SJCRH30 (cell line): ENCODE measurements at places on chromosomes 7 and 10. TPM values are rescaled to one million over a fixed set of nuclear protein-coding genes. Genes with fewer than 3 reads are reported as not detected.
A peak's percentile ranks its signal among the peaks of the same experiment; 100 is the strongest.

DNA sequence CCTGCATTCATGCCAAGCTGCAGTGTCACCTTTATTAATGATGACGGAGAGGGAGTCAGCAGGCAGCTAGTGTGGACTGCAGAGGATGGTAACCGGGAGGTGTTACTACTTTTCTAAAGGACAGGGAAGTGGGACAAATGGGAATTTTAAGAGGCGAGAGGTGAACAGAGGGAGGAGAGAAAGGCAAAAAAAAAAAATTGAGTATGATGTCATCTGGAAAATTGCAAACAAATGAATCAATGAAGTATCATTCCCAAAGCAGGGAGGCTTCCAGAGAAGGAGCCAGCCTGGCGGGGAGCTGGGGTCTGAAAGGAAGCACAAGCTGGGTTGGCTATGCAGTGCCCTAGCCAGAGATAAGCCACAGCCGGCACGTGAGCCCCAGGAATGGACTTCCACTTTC lies 12.9 kb downstream of the FRG2B start:
- peak overlapping the region; percentile 89 for H3K27ac ChIP-seq
- H3K27me3 ChIP-seq = no peaks in the 10 kb centered on the region
- H3K36me3 ChIP-seq = no peaks in the 10 kb centered on the region

The NUDT13 gene
- total RNA-seq = 0.49 and 0.84 TPM in 2 replicates

- no peaks in the 10 kb centered on the region for H3K27me3 ChIP-seq
- H3K4me3 ChIP-seq = no peak overlapping the region
- no peaks in the 10 kb centered on the region for H3K36me3 ChIP-seq
- DNase-seq = no peak
- no peaks in the 10 kb centered on the region for H3K4me1 ChIP-seq
Observed at GRCh38 chr7:133386205-133386604, 133.3 kb downstream of the EXOC4 start.

The MET gene
- 121 and 129 TPM in 2 replicates for total RNA-seq

DNA sequence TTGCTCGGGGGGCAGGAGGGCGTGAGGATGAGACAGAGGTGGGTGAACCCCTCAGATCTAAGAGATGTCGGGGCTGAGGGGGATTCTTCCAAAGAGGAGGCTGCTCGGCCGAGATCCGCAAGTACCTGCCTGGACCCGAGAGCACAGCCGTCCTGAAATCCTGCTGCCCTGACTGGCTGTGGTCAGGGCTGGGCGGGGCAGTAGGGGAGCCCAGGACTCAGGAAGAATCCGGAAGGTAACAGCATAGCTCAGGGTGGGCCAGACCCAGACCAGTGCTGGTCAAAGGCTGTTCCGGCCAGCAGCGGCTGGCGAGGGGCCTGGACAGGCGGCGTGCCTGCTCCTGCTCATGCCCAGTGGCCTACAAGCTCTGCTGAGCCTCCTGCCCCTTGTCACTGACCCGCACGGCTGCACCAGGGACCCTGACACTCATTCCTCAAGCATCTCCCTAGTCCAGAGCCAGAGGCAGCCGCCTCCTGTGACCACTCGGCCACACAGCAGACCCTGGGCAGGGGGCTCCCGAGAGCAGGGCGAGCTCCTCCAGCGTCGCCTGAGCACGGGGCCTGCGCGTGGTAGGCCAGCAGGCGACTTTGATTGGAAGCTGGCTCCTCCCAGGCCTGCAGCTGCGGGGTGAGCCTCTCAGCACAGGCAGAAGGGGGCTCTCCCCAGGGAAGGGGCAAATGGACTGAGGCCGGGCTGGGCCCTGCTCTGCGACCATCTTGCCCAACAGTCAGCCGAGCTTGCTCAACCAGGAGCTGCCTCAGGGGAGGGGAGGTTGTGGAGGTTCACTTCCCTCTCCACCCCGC lies 3.1 kb upstream of the ADAP1 start:
- no peaks in the 10 kb centered on the region for H3K36me3 ChIP-seq
- H3K4me1 ChIP-seq = no peaks in the 10 kb centered on the region
- no peak overlapping the region for H3K4me3 ChIP-seq

GRCh38 chr7:144747936-144748335 lies 87.9 kb downstream of the TPK1 start:
- H3K4me3 ChIP-seq = no peak overlapping the region
- no peak for DNase-seq
- H3K4me1 ChIP-seq = no peaks in the 10 kb centered on the region

The TSPAN33 gene
- 47.8 and 49.1 TPM in 2 replicates for total RNA-seq

DNA sequence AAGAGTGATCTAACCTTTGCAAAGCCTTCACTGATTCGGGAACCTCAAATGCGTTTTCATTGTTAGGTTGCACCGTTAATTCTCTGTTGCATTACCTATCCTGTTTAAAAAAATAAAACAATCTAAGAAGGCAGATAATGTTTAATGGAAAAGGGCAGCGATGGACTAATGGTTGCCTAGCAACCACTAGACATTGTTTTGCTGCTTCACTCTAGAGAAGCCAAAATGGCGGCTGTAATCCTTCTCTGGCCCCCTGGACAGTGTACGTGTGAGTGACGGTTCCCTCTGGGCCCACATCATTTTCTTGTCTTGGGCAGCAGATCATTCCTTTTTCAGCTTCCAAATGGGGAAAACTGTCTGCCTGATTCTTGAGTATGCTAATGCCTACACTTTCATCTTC lies 43.3 kb downstream of the FAM204A start:
- no peak for DNase-seq
- no peaks in the 10 kb centered on the region for H3K4me1 ChIP-seq
- no peak overlapping the region for H3K27ac ChIP-seq
- no peaks in the 10 kb centered on the region for H3K36me3 ChIP-seq
- H3K4me3 ChIP-seq = no peak overlapping the region

DNA sequence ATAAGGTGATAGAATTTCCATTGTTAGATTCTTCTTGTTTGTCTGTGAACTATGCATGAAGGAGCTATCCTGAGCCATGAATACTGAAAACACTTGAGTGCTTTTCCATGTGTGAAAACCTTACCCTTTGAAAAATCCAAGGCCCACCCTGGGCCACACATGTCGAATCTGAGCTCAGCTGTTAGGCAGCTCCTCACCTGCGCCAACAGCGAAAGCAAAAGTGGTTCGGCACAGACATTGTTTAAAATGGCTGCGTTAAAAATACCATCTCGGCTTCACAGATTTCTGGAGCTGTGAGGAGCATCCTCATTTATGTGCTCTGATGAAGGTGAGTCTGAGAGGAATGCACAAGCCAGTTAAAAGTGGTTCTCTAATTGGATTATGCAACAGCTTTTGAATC lies 137.7 kb downstream of the NEUROD6 start:
- H3K27ac ChIP-seq = no peak overlapping the region
- peaks cover 6% of the 10 kb centered on the region; the same call in 1 of the 2 replicates for H3K27me3 ChIP-seq
- no peaks in the 10 kb centered on the region for H3K36me3 ChIP-seq
- no peak for DNase-seq
- H3K4me3 ChIP-seq = no peak overlapping the region
- no peaks in the 10 kb centered on the region for H3K4me1 ChIP-seq

The TMEM178B gene
- 0.63 and 0.73 TPM in 2 replicates for total RNA-seq

DNA sequence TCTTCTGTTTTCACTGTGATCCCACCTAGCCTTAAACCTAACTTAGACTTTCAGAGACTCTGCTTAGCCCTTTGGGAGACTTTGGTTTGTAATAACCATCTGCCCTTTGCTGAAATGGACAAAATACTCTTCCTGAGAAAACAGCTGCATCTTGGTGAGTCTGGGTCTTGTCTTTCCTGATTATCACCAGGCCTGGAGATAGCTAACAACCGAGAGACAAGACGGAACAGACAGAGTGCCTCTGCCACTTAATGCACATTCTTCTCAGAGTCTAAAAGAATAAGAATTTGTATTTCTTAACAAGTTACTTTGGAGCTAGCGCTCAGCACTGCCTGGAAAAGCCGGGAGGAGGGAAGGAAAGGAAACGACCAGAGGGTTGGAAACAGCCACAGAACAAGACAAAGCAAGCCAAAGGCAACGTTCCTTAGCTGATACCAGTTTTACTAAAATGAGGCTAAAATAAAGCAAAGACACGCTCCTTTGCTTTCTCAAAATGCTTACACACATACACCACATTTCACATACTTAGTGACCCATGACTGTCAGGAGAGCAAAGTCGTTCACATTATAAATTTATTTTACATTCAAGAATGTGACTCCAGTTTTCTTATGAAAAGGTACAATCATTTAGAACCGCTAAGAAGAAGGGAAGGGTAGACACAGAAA lies 70.3 kb upstream of the DGKI start:
- H3K27me3 ChIP-seq = no peaks in the 10 kb centered on the region
- H3K4me1 ChIP-seq = no peaks in the 10 kb centered on the region
- DNase-seq = no peak
- H3K27ac ChIP-seq = no peak overlapping the region

DNA sequence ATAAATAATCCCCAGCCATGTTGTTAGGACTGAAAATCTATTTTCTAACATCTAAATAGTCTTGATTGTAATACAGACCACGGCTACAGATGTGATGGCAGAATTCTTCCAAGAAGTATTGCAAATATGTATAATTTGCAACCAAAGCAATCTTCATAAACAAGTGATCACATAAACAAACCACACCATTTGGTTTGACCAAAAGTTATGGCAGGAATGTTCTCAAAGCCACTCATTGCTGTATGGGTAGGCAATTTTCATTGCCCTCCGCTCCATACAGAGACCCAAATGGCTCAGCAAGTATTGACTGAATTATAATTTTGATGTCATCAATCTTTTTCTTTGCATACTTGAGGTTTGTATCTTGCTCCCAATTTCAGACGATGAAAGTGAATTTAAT lies 19.0 kb upstream of the RHOBTB1 start:
- no peaks in the 10 kb centered on the region for H3K27me3 ChIP-seq
- H3K27ac ChIP-seq = peak overlapping the region; percentile 100
- H3K4me1 ChIP-seq = peaks cover 28% of the 10 kb centered on the region
- H3K36me3 ChIP-seq = no peaks in the 10 kb centered on the region

GRCh38 chr7:48540746-48541145 lies 369.5 kb downstream of the ABCA13 start:
- DNase-seq = no peak
- H3K36me3 ChIP-seq = no peaks in the 10 kb centered on the region
- H3K4me1 ChIP-seq = no peaks in the 10 kb centered on the region

The SFTPA1 gene
- total RNA-seq = not detected in 2 replicates

The FAM237B gene
- not detected in 2 replicates for total RNA-seq

The CLEC2L gene
- not detected in 2 replicates for total RNA-seq

The IDE gene
- 21.5 and 24.8 TPM in 2 replicates for total RNA-seq

DNA sequence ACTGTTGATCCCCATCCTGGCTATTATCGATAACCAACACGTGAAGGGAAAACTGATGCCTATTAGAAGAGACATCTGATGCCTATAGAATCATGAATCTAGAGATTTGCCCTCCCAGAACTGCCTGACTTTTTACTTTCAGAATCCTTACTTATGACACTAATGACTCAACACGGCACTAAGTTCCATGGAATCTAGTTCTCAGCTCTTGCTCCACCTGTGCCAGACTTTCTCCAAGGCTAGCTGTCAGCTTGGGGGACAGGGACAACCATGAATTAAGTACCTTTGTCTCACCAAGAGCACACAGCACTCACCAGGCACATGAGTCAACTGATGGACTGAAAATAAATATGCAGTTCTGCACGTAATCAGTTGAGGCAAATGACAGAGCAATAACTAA lies 184.2 kb downstream of the FRMD4A start:
- H3K27me3 ChIP-seq = no peaks in the 10 kb centered on the region
- H3K27ac ChIP-seq = no peak overlapping the region
- H3K4me1 ChIP-seq = no peaks in the 10 kb centered on the region
- no peak for DNase-seq
- H3K36me3 ChIP-seq = no peaks in the 10 kb centered on the region

- peaks cover 13% of the 10 kb centered on the region; the same call in 1 of the 2 replicates for H3K4me1 ChIP-seq
- H3K36me3 ChIP-seq = no peaks in the 10 kb centered on the region
- no peaks in the 10 kb centered on the region for H3K27me3 ChIP-seq
- no peak for DNase-seq
- H3K4me3 ChIP-seq = peak overlapping the region; percentile 85
Observed at GRCh38 chr7:98252425-98253054, 508 bp upstream of the TECPR1 start.

The PTER gene
- total RNA-seq = 5.4 and 7.6 TPM in 2 replicates

The GPNMB gene
- total RNA-seq = 0.85 and 1.3 TPM in 2 replicates

- no peak overlapping the region for H3K4me3 ChIP-seq
- H3K36me3 ChIP-seq = no peaks in the 10 kb centered on the region
- no peak overlapping the region for H3K27ac ChIP-seq
- peak; percentile 16 for DNase-seq
- H3K27me3 ChIP-seq = 0 out of 2 replicates have a peak, but pooled peaks cover 3% of the 10 kb centered on the region
Observed at GRCh38 chr10:111186358-111186757, 109.5 kb downstream of the ADRA2A start.

The SLC25A13 gene
- 73.5 and 77.1 TPM in 2 replicates for total RNA-seq

- no peaks in the 10 kb centered on the region for H3K27me3 ChIP-seq
- no peak for DNase-seq
- no peaks in the 10 kb centered on the region for H3K36me3 ChIP-seq
- H3K4me3 ChIP-seq = no peak overlapping the region
Observed at GRCh38 chr10:22681783-22682183, 32.6 kb downstream of the PIP4K2A start.

GRCh38 chr7:155893176-155893575 lies 80.9 kb upstream of the SHH start:
- no peaks in the 10 kb centered on the region for H3K4me1 ChIP-seq
- no peak for DNase-seq
- H3K27me3 ChIP-seq = peaks cover 12% of the 10 kb centered on the region
- H3K36me3 ChIP-seq = no peaks in the 10 kb centered on the region
- no peak overlapping the region for H3K4me3 ChIP-seq
- no peak overlapping the region for H3K27ac ChIP-seq

GRCh38 chr7:95598511-95598910 lies 2.2 kb upstream of the PDK4 start:
- H3K27me3 ChIP-seq = no peaks in the 10 kb centered on the region
- DNase-seq = no peak
- peaks cover 9% of the 10 kb centered on the region for H3K4me1 ChIP-seq

The ZNF365 gene
- total RNA-seq = 0.89 and 1.2 TPM in 2 replicates

DNA sequence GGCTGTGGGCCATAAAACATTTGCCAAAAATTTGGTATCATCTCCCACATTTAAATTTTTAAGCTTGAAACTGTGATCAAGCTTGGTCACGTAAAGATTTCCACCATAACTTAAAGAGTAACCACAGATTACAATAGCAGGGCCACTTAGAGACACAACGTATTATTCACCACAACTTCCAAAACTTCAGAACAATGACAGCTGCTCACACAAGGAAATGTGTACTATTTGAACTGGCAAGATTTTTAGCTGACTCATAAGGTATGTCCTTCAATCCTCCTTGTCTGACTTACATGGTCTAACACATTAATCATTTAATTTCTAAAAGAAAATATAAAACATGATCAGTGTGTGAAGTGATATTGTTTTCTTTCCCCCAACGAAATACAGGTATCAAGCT lies 234.5 kb downstream of the PARD3 start:
- H3K4me1 ChIP-seq = peaks cover 8% of the 10 kb centered on the region
- H3K4me3 ChIP-seq = no peak overlapping the region
- peak; percentile 52 for DNase-seq
- no peaks in the 10 kb centered on the region for H3K27me3 ChIP-seq
- H3K27ac ChIP-seq = no peak overlapping the region
- no peaks in the 10 kb centered on the region for H3K36me3 ChIP-seq

The ADCY1 gene
- total RNA-seq = not detected in 2 replicates
